ENCODE measurements at places on chromosomes 6 and 20. TPM values are rescaled to one million over a fixed set of nuclear protein-coding genes. Genes with fewer than 3 reads are reported as not detected.
A peak's percentile ranks its signal among the peaks of the same experiment; 100 is the strongest.

The RARS2 gene
- 20.6 TPM for total RNA-seq

The HFE gene
- total RNA-seq, result 11.0 TPM

The MRAP2 gene
- 7.6 TPM for total RNA-seq

The HLA-DRA gene
- 179 TPM for total RNA-seq

The ID1 gene
- total RNA-seq, result 524 TPM

The AGER gene
- 4.0 TPM for total RNA-seq

The PLN gene
- 12.7 TPM for total RNA-seq

The BANF2 gene
- total RNA-seq, result not detected

- H3K4me1 ChIP-seq, result peaks cover 18% of the 10 kb centered on the region
- H3K4me3 ChIP-seq, result no peak overlapping the region
- peaks cover 3% of the 10 kb centered on the region for H3K36me3 ChIP-seq
- DNase-seq, result no peak
Observed at GRCh38 chr20:2656471-2657117, 4.2 kb downstream of the NOP56 start.

DNA sequence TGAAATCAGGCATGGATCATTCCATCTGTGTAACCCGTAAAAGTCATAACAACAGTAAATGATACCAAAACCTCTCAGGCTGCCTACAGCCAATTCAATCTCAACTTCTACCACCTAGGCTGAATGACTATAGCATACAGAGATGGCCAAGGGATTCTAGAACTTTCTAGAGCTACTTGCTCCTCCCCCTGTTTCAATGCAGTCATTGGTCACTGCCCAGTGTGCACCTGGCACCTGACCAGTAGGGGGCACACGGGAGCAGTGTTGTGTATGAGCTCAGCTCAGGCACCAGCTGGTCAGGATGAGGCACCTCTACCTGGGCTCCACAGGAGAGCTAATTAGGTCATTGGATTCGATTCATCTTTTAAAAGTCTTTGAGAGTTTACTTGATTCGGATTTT is 86.2 kb downstream of the PLEKHG1 start:
- no peaks in the 10 kb centered on the region for H3K27me3 ChIP-seq
- peaks cover 24% of the 10 kb centered on the region for H3K4me1 ChIP-seq
- no peaks in the 10 kb centered on the region for H3K36me3 ChIP-seq
- no peak overlapping the region for H3K4me3 ChIP-seq

DNA sequence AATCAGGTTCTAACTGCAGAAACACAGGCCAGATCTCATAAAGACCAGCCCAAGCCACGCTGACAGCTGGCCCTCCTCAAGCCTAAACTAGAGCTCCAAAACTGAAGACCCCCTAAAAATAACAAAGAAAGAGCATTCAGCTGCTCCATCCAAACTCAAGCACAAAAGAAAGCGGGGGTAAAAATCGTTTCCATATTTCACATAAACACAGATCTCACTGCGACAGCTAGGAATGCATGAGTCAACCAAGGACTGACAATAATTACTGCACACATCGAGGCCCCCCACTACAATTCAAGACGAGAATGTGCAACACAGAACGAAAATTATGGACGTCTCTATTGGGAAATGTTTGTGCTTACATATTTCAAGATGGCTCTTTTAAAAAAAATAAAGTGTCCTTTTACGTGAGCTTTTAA is 31.1 kb downstream of the CNKSR3 start:
- no peaks in the 10 kb centered on the region for H3K36me3 ChIP-seq
- peak overlapping the region; percentile 85 for H3K27ac ChIP-seq
- H3K27me3 ChIP-seq, result no peaks in the 10 kb centered on the region
- no peak for DNase-seq
- H3K4me3 ChIP-seq, result no peak overlapping the region

- no peaks in the 10 kb centered on the region for H3K36me3 ChIP-seq
- no peak overlapping the region for H3K27ac ChIP-seq
- H3K4me3 ChIP-seq, result no peak overlapping the region
- no peak for DNase-seq
Observed at GRCh38 chr6:144159223-144159622, 8.9 kb downstream of the STX11 start.

DNA sequence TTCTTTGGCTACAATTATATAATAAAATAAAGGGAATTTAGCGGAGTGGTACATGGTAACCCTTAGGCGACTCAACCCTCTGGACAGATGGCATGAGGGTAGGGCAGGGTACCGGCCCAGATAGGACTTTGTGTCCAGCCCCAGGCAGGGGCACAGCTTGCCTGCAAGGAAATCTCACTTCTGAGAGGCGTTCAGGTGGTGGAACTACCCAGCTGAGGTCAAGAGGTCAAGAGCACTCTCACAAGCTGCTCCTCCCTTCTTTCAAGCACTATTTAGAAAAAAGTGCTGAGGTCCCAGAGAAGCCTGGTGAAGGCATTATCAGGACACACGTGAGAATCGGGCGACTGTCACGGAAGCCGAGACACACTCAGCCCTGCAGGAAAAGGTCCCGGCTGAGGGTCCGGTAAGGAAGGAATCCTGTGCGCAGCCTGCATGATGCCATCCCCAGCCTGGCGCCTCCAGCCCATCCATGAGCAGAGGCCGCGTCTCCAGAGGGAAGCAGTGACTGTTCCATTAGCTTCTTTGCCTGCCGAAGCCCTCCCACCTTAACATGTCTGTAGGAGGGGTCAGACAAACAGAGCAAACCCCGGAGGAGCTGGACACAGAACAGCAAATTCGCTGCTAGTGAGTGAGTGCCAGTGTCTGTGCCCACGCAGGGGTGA is 54.8 kb downstream of the WDR27 start:
- no peak overlapping the region for H3K4me3 ChIP-seq
- H3K27me3 ChIP-seq, result no peaks in the 10 kb centered on the region
- no peaks in the 10 kb centered on the region for H3K36me3 ChIP-seq
- H3K4me1 ChIP-seq, result no peaks in the 10 kb centered on the region
- DNase-seq, result no peak

DNA sequence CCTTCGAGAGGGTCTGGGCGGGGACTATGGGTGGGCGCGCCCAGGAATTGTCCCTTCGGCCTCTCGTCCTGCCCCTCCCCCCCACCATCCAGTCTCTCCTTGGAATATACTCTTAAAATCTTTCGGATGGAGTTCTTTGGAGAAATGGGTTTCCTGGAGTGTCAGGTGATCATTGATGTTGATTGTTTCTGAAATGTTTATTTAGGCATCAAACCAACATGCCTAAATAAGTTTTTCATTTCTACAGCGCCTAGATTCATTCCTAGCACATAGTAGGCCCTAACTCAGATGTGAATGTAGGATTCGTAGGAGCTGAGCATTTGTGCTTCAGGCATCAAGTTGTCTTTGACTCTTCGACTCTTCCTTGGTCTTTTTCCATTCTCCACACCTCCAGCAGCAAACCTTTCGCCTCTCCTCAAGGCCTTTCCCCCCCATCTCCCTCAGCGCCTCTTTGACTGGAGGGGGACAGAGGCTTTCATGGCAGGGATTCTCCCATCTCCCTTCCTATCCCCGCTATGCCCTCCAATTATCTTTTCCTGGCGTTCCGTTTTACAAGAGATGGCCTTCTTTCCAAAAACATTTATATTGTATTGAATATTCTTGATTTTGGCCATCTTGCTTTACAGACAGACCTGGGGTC is 610 bp downstream of the CASP8AP2 start:
- H3K4me3 ChIP-seq, result peak overlapping the region; percentile 68
- DNase-seq, result no peak
- no peaks in the 10 kb centered on the region for H3K27me3 ChIP-seq
- peaks cover 39% of the 10 kb centered on the region for H3K36me3 ChIP-seq
- H3K27ac ChIP-seq, result peak overlapping the region; percentile 89

DNA sequence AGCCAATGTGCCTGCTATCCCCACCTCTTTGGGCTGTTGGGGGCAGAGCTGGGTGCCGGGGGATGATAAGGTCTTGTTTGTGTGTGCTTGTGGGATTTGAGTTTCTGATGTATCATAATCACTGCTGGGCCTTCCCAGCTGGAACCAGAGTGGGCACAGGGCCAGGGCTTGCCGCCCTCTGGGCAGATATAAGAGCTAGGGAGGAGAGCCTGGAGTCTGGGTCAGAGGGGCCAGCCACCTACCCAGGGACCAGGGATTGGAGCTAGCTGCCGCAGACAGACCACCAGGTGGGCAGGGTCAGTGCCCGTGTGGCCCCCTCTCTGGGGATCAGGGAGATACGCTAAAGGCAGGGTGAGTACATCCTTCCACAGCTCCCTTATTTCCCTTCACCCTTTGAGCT is 3.1 kb upstream of the TLDC2 start:
- no peaks in the 10 kb centered on the region for H3K36me3 ChIP-seq
- no peak overlapping the region for H3K4me3 ChIP-seq
- H3K27ac ChIP-seq, result no peak overlapping the region
- no peaks in the 10 kb centered on the region for H3K27me3 ChIP-seq
- no peak for DNase-seq

DNA sequence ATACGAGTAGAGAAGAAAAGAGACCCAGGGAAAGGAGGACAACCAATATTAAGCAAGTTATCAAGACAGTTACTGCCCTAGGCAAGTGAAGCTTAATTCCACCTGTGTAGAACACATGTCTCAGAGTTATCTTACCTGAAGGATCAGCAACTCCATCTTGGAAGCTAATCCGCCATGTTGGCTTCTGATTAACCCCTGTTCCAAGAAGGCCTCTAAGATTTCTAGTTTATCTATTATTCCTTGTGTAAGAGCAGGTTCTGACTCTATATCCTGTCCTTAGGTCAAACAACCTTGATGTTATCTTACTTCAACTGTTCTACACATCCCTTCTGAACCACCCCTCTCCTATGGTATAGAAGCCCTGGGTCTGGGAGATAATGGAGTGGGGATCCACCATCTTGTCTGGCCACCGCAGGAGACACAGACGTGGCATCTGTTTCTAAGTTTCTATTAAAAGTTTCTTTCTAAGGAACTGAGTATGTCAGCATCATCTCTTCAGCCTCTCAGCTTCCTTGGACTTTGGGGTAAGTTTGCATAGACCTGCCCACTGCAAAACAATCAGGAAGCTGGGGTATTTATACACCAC is 27.7 kb upstream of the PTPN1 start:
- H3K27me3 ChIP-seq, result no peaks in the 10 kb centered on the region
- no peaks in the 10 kb centered on the region for H3K4me1 ChIP-seq
- DNase-seq, result no peak
- H3K4me3 ChIP-seq, result no peak overlapping the region
- H3K27ac ChIP-seq, result peak overlapping the region; percentile 90

DNA sequence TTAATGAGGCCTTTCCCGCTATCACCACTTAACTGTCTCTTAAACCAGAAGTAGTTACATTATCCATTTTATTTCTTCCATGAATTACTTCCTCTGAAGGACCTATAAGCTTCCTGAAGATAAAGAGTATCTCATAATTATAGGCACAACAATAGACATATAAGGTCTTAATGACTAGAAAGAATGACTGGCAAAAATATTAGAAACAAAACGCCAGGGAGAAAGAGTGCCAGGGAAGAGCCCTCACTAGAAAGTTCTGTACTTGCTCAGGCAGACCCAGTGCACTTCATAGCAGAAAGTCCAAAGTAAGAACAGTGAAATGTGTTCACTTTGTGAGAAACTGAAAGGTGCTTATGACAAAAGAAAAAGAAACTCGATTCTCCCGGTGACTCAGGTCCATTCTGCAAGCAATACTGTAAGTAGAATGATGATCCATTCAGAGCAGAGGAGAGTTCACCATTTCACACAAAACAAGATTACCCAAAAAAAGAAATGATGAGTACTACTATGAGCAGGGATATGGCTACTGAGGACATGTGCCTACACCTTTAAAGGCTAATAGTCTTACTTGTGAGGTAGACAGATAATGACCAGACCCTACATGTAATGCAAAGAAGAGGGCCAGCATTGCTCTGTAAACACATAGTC is 5.5 kb downstream of the ZNF334 start:
- H3K27me3 ChIP-seq, result no peaks in the 10 kb centered on the region
- no peaks in the 10 kb centered on the region for H3K36me3 ChIP-seq
- no peak for DNase-seq
- H3K27ac ChIP-seq, result no peak overlapping the region

DNA sequence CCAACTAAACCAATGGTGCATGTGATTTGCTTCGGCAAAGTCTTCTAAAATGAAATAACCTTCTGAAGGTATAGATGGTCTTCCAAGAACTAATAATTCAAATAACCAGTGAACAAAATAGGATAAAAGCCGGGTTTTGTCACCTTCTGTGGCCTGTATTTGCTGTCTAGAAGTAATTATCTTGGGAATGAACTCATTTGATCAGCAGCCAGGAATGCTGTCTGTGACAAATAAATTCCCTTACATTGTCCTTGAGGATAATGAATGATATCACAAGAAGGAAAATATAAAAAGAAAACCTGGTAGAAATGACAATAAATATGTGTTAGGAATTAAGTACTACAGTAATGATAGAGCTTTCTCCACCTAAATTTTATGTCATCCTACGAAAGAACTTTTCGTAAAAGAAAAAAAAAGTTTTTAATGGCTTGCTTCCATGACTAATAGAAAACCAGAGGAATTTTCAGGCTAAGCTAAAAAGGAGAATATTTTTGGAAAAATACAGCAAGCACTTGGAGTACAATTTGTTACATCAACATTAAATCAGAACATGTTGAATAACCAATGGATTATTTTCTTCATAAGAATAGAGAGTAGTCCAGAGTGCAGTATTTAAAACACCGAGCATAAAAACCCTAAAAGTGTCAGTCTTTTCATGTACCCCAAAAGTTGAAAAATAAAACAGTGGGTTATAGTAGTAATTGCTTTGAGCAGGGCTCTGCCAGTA is 247.7 kb downstream of the TBC1D7 start:
- H3K27me3 ChIP-seq, result no peaks in the 10 kb centered on the region
- peak overlapping the region; percentile 48 for H3K27ac ChIP-seq
- no peak overlapping the region for H3K4me3 ChIP-seq
- DNase-seq, result no peak
- no peaks in the 10 kb centered on the region for H3K36me3 ChIP-seq

- H3K4me3 ChIP-seq, result no peak overlapping the region
- no peaks in the 10 kb centered on the region for H3K4me1 ChIP-seq
- no peaks in the 10 kb centered on the region for H3K36me3 ChIP-seq
- H3K27me3 ChIP-seq, result no peaks in the 10 kb centered on the region
Observed at GRCh38 chr6:50698546-50698945, 14.8 kb upstream of the TFAP2D start.

- H3K27me3 ChIP-seq, result no peaks in the 10 kb centered on the region
- no peak overlapping the region for H3K4me3 ChIP-seq
- H3K4me1 ChIP-seq, result peaks cover 9% of the 10 kb centered on the region
- no peaks in the 10 kb centered on the region for H3K36me3 ChIP-seq
- H3K27ac ChIP-seq, result no peak overlapping the region
- peak; percentile 51 for DNase-seq
Observed at GRCh38 chr20:18973529-18974173, 160.1 kb downstream of the SCP2D1 start.

GRCh38 chr20:10297684-10298240 is 79.1 kb downstream of the SNAP25 start:
- no peaks in the 10 kb centered on the region for H3K36me3 ChIP-seq
- no peak overlapping the region for H3K27ac ChIP-seq
- H3K4me1 ChIP-seq, result no peaks in the 10 kb centered on the region
- H3K27me3 ChIP-seq, result no peaks in the 10 kb centered on the region
- H3K4me3 ChIP-seq, result no peak overlapping the region
